Pancreas (tissue), 10 donors: ENCODE measurements at places on chromosomes 12 and 14. TPM values are rescaled to one million over a fixed set of nuclear protein-coding genes. Genes with fewer than 3 reads are reported as not detected.

DNA sequence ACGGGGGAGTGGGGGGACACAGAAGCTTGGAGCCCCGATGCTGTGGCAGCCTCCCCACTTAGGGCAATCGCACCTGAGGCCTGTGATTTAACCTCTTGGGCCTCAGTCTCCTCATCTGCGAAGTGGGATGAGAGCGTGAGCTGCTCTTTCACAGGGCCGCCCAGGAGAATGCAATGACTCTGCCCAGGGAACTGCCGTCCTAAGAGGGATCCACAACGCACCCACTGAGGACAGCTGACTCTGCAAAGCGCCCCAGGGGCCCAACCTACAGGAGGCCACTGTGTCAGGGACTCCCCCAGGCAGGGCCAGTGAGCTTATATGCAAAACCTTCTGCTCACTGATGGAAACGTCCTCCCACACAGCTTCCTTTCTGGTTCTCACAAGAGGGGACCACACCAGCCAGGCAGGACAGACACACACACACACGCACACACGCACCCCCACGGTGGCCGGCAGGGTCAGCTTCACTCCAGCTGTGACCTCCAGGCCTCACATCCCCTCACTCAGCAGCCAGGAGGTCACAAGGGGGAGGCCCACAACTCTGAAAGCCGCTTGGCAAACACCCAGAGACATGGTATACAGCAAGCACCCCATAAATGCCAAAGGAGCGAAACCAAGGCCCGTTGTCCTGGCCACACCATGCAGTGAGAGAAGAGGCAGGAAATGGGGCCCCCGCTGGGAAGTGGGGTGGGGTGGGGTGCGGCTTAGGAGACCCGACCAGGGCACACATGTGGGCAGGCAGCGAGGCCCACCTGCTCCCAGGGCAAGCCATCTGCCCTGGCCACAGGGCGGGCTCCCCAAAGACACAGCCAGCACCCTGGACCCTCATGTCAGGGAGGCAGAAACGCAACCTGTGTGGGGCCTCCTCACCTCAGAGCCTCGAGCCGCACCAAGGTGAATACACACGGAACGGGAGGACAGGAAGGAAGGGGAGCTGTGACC is 73.3 kb downstream of the NCOR2 start:
- no peaks in the 10 kb centered on the region for H3K27me3 ChIP-seq
- no peak overlapping the region for H3K4me3 ChIP-seq
- H3K27ac ChIP-seq, result no peak overlapping the region
- no peak for DNase-seq
- H3K4me1 ChIP-seq, result peaks cover 33% of the 10 kb centered on the region
- H3K36me3 ChIP-seq, result peaks cover 5% of the 10 kb centered on the region

GRCh38 chr14:50423529-50423928 is 26.8 kb upstream of the CDKL1 start:
- H3K4me1 ChIP-seq, result no peaks in the 10 kb centered on the region
- no peak for DNase-seq
- no peak overlapping the region for H3K4me3 ChIP-seq
- H3K36me3 ChIP-seq, result peaks cover 6% of the 10 kb centered on the region

GRCh38 chr12:55844961-55845360 is 2.2 kb upstream of the MMP19 start:
- no peaks in the 10 kb centered on the region for H3K4me1 ChIP-seq
- no peak overlapping the region for H3K27ac ChIP-seq
- no peak for DNase-seq
- H3K4me3 ChIP-seq, result no peak overlapping the region
- no peaks in the 10 kb centered on the region for H3K36me3 ChIP-seq

KRT77 gene
- not detected for polyA plus RNA-seq

- H3K4me3 ChIP-seq, result no peak overlapping the region
- no peaks in the 10 kb centered on the region for H3K36me3 ChIP-seq
- H3K27me3 ChIP-seq, result no peaks in the 10 kb centered on the region
- H3K4me1 ChIP-seq, result no peaks in the 10 kb centered on the region
Measured at GRCh38 chr14:94099006-94099405, 11.5 kb upstream of the IFI27 start.

DNA sequence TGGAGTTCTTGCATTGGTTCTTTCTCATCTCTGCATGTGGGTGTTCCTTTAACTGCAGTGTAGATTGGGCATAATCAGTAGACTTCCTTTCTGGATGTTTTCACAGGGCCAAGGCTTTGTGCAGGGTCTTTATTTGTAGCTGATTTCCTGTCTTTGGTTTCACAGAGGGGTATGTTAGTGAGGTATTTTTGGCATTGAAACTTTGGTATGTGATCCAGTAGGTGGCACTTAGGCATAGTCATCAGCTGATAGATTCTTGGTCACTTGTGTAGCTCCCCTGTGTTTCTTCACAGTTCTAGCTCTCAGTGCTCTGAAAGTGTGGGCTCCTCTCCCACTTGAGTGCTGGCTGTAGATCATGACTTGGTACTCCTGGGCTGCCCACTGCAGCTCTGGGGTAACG is 52.7 kb upstream of the LMO3 start:
- no peaks in the 10 kb centered on the region for H3K27me3 ChIP-seq
- H3K27ac ChIP-seq, result no peak overlapping the region
- H3K4me1 ChIP-seq, result no peaks in the 10 kb centered on the region
- no peak overlapping the region for H3K4me3 ChIP-seq
- no peak for DNase-seq

PIK3C2G gene
- polyA plus RNA-seq, result 1.6 TPM

- no peaks in the 10 kb centered on the region for H3K4me1 ChIP-seq
- H3K4me3 ChIP-seq, result no peak overlapping the region
- H3K36me3 ChIP-seq, result no peaks in the 10 kb centered on the region
- no peaks in the 10 kb centered on the region for H3K27me3 ChIP-seq
- no peak for DNase-seq
Measured at GRCh38 chr12:12896260-12896659, 4.9 kb downstream of the GPRC5A start.

DBX2 gene
- not detected for polyA plus RNA-seq

- H3K4me1 ChIP-seq, result no peaks in the 10 kb centered on the region
- H3K36me3 ChIP-seq, result no peaks in the 10 kb centered on the region
- DNase-seq, result no peak
- no peaks in the 10 kb centered on the region for H3K27me3 ChIP-seq
- H3K27ac ChIP-seq, result no peak overlapping the region
Measured at GRCh38 chr14:99718031-99718810, 34.1 kb downstream of the CYP46A1 start.
